Thoracic aorta (tissue), 2 donors: ENCODE measurements at places on chromosomes 13 and 19. TPM values are rescaled to one million over a fixed set of nuclear protein-coding genes. Genes with fewer than 3 reads are reported as not detected.

HSPB6 gene
- 130 TPM for total RNA-seq

DNA sequence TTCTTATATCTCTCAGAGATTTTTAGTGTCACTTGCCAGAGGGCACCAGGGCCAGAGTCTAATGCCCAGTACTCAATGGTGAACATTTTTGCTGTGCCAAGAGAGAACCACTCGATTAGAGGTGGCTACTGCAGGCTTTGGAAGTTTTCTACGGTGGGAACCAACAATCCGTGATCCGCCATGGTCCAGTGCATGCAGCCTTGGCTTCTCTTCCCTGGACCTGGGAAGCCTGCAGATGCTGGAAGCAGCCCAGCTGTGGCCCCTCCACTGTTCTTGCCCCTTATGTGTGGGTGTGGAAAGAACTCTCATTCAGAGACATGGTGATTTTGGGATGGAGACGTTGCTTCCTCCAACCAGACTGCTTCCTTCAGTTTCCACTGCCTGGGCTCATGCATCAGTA is 224.2 kb downstream of the TSHZ3 start:
- DNase-seq: no peak

- DNase-seq: no peak
Measured at GRCh38 chr19:9940778-9941177, 4.5 kb upstream of the OLFM2 start.

DNA sequence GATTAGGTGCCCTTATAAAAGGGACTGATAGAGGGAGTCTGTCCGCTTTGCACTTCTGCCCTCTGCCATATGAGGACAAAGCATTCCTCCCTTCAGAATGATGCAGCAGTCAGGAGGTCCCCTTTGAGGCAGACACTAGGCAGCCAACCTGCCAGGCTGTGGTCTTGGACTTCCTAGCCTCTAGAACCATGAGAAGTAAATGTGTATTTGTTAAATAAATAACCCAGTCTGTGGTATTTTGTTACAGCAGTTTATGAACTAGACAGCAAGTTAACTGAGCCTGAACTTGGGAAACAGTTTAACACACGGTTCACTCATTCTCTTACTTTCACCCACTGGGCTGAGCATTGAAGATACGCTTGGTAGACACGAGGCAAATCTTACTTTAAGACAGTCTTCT is 313.2 kb downstream of the UQCRFS1 start:
- no peak for DNase-seq

GRCh38 chr13:59016250-59016649 is 1147.5 kb downstream of the DIAPH3 start:
- no peak for DNase-seq

GRCh38 chr19:5358173-5358800 is 17.7 kb upstream of the PTPRS start:
- no peak for DNase-seq
